NK-92 treated with Interleukin-12 subunit alpha and Interleukin-12 subunit beta, amount 100 ng/mL, for 24 hours (cell line): ENCODE measurements at places on chromosomes 13 and 19.

GRCh38 chr13:75724752-75725517 lies 88.8 kb downstream of the LMO7 start:
- no peak for DNase-seq

GRCh38 chr19:10713317-10713716 lies 4.6 kb upstream of the DNM2 start:
- no peak for DNase-seq

DNA sequence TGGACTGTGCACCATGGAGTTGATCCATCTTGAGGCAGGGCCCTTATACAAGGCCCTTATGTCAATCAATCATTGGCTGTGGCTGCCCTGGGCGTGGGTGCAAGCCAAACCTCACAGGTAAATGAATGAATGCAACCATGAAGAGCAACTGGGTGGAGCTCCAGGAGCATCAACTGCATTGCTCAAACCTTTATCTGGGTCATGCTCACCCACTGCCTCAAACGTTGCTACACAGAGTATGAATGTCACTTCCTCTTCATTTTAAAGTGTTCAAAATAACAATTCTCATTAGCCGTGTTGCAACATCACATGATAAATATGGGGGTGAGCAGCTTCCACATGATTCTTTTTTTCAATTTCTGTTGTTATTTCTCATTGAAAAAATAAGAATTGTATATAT lies 6.4 kb upstream of the ZNF333 start:
- no peak for DNase-seq

DNA sequence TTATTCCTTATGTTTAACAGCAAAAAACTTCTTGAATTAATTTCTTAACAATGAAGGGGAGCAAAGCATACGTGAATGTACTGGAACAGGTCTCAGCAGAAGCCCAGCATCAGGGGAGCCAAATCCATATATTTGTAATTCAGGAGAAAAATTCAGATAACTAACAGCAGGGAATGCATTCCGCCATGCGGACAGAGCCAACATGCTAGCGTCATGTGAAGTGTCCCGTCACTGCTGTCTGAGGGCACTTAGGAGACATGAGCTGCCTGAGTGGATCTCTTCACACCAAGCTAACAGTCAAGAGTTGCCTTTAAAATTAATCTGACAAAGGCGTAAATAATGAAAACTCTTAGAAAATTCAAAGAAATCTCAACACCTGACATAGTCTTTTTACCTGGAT lies 6.4 kb downstream of the AMER2 start:
- DNase-seq, result no peak

- no peak for DNase-seq
Measured at GRCh38 chr19:11659612-11660011, 62.3 kb downstream of the ZNF627 start.

DNA sequence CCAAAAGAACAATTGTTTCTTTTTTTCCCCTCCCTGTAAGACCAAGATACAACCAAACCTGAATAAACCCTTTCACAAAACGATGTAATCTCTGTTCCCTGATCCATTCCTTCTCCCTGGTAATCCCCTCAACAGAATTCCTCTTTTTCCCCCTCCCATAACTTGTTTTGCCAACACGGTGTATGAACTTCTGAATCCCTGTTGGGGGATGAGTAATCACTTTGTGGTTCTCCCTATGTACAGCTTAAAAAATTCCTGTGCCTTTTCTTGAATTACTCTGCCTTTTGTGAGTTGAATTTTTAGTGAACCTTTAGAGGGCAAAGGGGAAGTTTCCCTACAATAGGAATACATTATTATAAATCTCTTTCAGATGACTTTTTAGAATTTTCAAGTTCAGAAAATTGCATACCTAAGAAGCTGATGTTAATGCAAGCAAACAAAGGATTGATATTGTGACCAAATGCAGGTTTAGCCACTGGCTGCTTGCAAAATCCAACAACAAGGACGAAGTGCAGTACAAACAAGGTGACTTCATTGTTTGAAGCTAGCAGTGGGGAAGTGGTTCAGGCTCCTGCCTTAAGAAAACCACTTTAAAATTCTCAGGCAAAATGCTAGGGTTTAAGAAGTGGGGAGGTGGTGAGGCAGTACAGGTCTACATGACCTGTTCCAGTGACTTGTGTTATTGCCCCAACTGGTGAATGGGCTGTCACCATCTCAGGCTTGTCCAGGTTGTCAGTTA lies 15.0 kb upstream of the EPSTI1 start:
- DNase-seq, result no peak

DNA sequence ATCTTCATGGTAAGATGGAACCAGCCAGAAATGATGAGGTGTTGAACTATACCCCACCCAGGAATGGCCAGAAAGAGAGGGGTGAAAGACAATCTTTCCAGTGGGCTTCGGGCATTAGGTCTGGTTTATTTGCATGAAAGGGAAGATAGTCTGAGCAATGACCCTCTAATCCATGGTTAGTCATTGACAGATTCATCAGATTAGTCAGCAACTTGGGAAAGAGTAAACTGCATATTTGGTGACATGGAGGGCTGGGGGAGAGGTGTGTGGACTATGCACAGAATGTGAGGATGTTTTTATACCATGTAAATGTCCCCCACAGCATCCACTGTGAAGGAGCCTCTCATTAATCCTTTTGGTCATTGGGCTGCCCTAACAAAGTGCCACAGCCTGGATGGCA lies 30.1 kb upstream of the USP12 start:
- DNase-seq, result no peak
